Kidney (tissue), 22 donors: ENCODE measurements at places on chromosomes 5 and 9. TPM values are rescaled to one million over a fixed set of nuclear protein-coding genes. Genes with fewer than 3 reads are reported as not detected.

Gene PLAC8L1
- total RNA-seq, result not detected

Gene PCSK5
- total RNA-seq, result 14.7 TPM

Gene ANKRD31
- total RNA-seq, result 0.38 TPM

Gene ELOVL7
- 22.5 TPM for total RNA-seq

GRCh38 chr9:121271368-121272341 lies 3.7 kb downstream of the GSN start:
- H3K4me3 ChIP-seq, result no peak overlapping the region
- H3K4me1 ChIP-seq, result peaks cover 19% of the 10 kb centered on the region
- H3K27ac ChIP-seq, result peak overlapping the region; percentile 33
- no peak for DNase-seq
- no peaks in the 10 kb centered on the region for H3K27me3 ChIP-seq

DNA sequence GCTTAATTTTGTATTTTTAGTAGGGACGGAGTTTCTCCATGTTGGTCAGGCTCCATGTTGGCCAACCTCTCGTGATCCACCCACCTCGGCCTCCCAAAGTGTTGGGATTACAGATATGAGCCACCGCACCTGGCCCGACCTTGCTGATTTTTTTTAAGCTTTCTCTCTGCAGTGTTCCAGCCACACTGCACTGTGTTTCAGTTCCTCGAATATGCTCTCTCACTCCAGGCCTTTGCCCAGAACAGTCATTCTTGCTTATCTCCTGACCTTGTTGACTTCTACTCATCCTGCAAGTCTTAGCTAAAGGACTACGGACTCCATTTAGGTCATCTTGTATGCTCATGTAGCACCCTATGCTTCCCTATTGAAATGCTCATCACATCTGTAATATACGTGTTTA lies 3.3 kb downstream of the SNAPC3 start:
- no peak for DNase-seq
- H3K4me1 ChIP-seq, result peaks cover 2% of the 10 kb centered on the region
- H3K27me3 ChIP-seq, result no peaks in the 10 kb centered on the region
- H3K4me3 ChIP-seq, result no peak overlapping the region

Gene TAF11L5
- total RNA-seq, result not detected

Gene C5orf58
- not detected for total RNA-seq

DNA sequence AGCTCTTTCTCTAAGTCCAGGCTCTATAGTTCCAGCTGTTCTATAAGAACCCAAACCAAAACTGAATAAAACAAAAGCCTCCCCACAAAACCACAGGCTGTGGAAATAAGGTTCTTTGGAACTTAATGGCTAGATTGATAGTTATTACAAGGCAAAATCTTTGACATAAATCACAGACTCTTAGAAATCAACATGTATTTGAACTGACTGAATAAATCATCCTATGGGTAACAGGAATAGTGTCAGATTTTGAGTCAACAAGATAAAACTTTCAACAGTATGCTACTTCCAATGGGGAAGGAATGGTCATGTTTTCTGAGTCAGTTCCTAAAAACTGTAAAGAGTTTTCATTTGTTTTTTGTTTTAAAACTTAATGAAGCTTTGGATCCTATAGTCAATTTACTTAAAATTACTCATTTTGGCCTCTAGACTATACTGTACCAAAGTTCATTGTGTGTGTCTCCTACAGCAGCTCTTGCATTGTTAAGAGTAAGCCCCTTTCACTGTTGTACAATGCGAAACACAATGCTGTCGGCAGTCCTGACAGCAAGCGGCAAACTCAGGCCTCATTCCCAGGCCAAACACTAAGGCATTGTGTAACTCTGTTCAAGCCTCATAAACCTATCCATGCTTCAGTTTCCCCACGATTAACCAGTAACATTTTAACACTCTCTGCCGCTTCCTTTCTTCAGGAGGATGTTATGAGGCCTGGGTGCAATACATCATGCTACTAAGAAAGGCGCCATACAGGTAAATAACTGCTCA lies 134.1 kb downstream of the ARL15 start:
- H3K27me3 ChIP-seq, result no peaks in the 10 kb centered on the region
- no peaks in the 10 kb centered on the region for H3K36me3 ChIP-seq

DNA sequence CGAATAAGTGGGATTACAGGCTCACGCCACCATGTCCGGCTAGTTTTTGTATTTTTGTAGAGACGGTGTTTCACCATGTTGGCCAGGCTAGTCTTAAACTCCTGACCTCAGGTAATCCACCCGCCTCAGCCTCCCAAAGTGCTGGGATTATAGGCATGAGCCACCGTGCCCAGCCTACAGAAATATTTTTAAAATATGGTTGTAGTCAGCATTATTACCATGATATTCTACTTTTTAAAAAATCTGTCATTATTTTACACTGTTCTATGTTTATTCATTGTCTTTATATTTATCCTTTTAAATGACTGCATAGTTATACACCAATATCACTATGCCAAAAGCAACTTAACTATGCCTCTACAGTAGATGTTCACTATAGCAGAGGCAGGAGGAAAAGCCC lies 41.6 kb upstream of the SLC30A5 start:
- H3K27ac ChIP-seq, result no peak overlapping the region
- no peaks in the 10 kb centered on the region for H3K36me3 ChIP-seq
- no peak overlapping the region for H3K4me3 ChIP-seq
- no peaks in the 10 kb centered on the region for H3K4me1 ChIP-seq

DNA sequence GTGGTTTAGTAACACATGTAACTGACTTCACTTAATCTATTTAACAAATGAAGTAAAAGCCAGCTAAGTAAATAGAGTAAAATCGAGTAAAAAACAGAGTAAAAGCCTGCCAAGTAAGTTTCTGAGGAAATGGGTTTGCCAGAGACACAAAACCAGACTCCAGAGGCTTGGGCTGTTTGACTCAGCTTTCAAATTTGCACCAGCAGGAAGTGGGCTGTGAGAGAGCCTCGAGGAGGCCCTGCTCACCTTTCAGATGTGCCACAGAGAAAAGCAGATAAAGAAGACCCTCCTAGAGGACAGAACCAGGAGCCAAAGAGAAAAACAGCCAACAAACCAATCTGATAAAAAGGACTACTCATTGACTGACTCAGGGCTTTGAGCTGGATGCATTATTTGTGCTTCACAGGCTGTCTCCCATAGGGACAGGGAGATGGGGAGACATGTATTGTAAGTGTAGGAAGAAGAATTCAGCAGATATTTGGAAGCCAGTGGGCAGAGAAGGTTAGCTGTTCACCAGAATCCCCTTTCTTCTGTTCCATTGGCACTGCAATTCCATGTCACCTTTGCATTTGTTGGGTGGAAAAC lies 14.4 kb upstream of the AMACR start:
- no peak overlapping the region for H3K4me3 ChIP-seq
- no peaks in the 10 kb centered on the region for H3K27me3 ChIP-seq
- DNase-seq, result no peak
- H3K27ac ChIP-seq, result no peak overlapping the region
- peaks cover 7% of the 10 kb centered on the region for H3K4me1 ChIP-seq

DNA sequence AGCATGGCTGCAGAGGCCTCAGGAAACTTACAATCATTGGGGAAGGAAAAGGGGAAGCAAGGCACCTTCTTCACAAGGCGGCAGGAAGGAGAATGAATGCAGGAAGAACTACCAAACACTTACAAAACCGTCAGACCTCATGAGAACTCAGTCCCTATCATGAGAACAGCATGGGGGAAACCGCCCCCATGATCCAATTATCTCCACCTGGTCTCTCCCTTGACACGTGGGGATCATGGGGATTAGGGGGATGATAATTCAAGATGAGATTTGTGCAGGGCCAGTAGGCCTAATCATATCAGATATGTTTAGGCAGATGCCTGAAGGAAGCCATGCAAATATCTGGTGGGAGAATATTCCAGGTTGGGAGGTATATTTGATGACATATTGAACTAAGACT lies 1176.4 kb upstream of the CDH18 start:
- no peaks in the 10 kb centered on the region for H3K36me3 ChIP-seq
- no peaks in the 10 kb centered on the region for H3K4me1 ChIP-seq
- DNase-seq, result no peak
- no peak overlapping the region for H3K4me3 ChIP-seq

GRCh38 chr9:2824564-2824963 lies 19.3 kb downstream of the PUM3 start:
- H3K36me3 ChIP-seq, result peaks cover 11% of the 10 kb centered on the region
- no peak overlapping the region for H3K4me3 ChIP-seq
- no peak overlapping the region for H3K27ac ChIP-seq

Gene DTWD2
- total RNA-seq, result 12.4 TPM

- no peaks in the 10 kb centered on the region for H3K36me3 ChIP-seq
- peak within 1 kb of the TSS; percentile 17 for H3K27ac ChIP-seq
- H3K4me3 ChIP-seq, result peak within 1 kb of the TSS; percentile 24
- H3K4me1 ChIP-seq, result no peaks in the 10 kb centered on the region
- DNase-seq, result peak; percentile 95
- no peaks in the 10 kb centered on the region for H3K27me3 ChIP-seq
Measured at GRCh38 chr9:134641173-134641989, at the start of gene COL5A1. Gene COL5A1, plus strand, starts transcription at chr9:134641803. Its CDS starts 385 bp downstream, at chr9:134642188.

Gene BHMT2
- total RNA-seq, result 54.8 TPM

DNA sequence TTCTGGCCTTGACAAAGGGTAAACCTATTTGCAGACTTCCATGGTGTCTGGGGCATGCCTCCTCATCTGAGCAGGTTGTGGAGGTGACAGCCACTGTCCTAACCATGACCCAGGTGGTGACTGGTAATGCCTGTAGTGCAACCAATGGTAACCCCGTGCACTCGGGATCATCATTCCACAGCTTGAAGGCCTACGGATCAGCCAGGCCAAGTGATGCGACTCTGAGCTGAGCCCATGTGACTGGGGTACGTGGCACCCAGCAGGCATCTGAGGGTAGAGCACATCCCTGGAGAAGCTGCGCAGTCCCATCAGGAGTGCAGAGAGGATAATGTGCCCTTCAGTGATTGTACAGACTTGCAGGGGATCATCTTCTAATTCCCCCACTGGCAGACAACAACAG lies 35.0 kb downstream of the DROSHA start:
- H3K36me3 ChIP-seq, result peaks cover 36% of the 10 kb centered on the region
- H3K4me3 ChIP-seq, result no peak overlapping the region
- no peaks in the 10 kb centered on the region for H3K4me1 ChIP-seq
- no peak overlapping the region for H3K27ac ChIP-seq
- no peak for DNase-seq

DNA sequence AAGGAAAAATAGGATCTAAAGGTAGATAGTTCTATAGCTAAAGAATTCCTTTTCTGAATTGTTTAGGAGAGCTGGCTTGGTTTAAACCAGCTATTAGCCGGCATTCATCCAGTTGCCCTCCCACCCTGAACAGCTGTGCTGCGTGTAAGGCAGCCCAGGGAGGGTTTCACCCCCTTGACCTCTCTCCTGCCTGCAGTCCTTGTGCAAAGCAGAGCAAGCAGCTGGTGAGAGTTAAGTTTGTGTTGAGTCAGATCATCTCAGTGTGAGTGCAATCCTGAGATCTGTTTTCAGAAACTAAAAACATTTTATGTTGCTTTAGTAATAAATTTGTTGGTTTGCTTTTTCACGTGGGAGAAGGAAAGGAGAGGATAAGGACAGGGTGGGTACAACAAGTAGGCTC lies 13.0 kb downstream of the SLC25A25 start:
- peaks cover 13% of the 10 kb centered on the region for H3K4me1 ChIP-seq
- peak; percentile 85 for DNase-seq
- H3K27me3 ChIP-seq, result no peaks in the 10 kb centered on the region
- H3K27ac ChIP-seq, result peak overlapping the region; percentile 61
- H3K36me3 ChIP-seq, result no peaks in the 10 kb centered on the region
- H3K4me3 ChIP-seq, result no peak overlapping the region

DNA sequence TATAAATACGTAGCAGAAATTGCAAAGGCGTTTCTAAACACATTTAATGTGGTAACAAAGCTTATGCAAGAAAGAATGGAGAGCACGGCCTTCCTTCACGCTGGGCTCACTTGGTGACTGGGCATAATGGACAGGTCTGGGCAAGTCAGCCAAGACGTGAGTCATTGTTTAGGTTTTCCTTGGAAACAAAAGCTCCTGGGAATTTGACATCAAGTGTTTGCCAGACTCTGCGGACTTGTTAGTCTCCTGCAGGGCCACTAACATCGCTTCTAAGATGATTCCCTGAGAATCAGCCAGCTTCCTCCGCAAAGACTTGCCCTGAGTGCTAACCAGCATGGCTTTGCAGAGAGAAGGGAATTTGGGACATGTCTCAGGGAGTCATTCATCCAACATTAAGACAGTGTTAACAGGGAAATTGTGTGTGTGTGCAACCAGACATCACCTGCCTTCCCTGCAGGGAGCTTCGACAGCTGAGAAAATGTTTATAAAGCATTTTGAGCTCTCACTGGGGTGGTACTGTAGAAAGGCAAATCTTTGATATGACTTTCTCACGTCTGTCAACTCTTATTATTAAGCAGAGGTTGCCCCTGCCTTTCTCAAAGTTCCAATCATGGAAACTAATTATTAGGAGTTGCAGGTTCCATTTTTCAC lies 182.5 kb downstream of the NTRK2 start:
- no peaks in the 10 kb centered on the region for H3K36me3 ChIP-seq
- H3K27ac ChIP-seq, result no peak overlapping the region
- H3K27me3 ChIP-seq, result no peaks in the 10 kb centered on the region
- no peak overlapping the region for H3K4me3 ChIP-seq

Gene WHRN
- total RNA-seq, result 14.8 TPM

DNA sequence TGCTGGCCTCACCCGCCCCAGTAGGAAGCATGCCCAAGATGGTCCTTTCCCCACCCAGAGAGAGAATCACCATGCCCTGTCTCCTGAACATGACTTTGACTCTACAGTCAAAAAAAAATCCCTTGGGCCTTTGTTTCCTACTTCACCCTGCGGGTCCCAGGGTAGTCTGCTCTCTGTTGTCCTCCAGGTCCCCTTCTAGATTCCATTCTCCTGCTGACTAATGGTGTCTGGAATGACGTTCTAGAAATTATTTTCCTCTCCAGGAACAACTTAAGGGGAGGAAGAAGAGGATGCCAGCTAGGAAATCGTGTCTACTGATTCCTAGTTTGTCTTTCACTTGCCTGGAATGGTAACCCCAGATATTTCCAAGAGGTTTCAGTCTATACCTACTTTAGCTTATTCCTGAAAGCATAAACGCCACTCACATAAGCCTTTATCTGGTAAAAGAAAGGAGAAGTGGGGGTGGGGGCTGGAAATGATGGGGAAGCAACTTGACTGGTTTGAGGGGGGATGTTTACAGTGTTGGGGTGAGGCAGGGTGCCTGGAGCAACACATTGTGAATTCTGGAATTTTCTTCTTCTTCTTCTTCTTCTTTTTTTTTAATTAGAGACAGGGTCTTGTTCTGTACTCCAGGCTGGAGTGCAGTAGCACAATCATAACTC lies 93.9 kb downstream of the SNX18 start:
- no peak for DNase-seq
- H3K27me3 ChIP-seq, result no peaks in the 10 kb centered on the region
- H3K4me1 ChIP-seq, result no peaks in the 10 kb centered on the region
- no peak overlapping the region for H3K27ac ChIP-seq
- H3K36me3 ChIP-seq, result no peaks in the 10 kb centered on the region
- H3K4me3 ChIP-seq, result no peak overlapping the region

DNA sequence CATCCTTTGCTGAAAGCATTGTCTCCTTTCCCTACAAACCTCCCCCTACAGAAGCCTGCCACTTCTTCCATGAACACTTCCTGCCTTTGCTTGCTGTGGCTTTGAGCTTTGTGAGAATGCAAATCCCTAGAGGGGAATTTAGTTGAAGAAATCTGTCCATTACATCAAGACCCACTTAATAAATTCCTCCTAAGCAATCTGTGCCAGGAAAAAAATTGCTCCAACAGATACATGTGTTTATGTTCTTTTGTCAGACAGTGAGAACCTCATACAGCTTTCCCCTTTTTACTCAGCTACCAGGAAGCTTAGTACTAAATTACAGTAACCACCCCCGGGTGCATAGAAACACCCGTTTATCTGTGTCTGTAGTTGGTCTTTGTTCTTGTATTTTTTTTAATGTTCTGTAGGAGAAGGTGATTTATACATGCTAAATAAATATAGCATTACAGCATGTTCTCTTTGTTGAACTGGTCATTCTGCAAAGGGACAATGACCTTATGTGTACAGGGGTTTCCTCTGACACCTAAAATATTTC lies 43.9 kb downstream of the SH3TC2 start:
- no peaks in the 10 kb centered on the region for H3K27me3 ChIP-seq
- H3K4me1 ChIP-seq, result no peaks in the 10 kb centered on the region
- H3K4me3 ChIP-seq, result no peak overlapping the region
- DNase-seq, result no peak
- H3K27ac ChIP-seq, result no peak overlapping the region
- H3K36me3 ChIP-seq, result no peaks in the 10 kb centered on the region
